CD4-positive, alpha-beta memory T cell (primary cell): ENCODE measurements at places on chromosomes 5 and 9. TPM values are rescaled to one million over a fixed set of nuclear protein-coding genes. Genes with fewer than 3 reads are reported as not detected.

DNA sequence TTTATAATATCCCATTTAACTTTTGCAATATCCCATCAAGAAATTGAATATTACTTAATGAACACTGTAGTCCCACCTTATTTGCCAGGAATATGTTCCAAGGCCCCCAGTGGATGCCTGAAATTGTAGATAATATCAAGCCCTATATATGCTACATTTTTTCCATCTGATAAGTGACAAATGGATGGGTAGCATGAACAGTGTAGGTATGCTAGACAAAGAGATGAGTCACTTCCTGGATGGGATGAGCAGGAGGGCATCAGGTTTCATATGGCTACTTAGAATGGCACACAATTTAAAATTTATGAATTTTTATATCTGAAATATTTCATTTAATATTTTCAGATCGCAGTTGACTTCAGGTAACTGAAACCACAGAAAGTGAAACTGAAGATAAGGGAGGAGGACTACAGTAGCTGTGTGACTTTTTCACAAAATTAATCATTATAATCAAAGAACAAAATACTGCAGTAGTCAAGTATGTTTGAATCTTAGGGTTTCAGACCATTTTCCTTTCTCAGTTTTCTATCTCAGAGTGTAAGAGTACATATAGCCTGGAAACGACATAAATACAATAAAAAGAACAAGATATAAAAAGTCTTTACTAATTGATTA lies 636.4 kb upstream of the ARRDC3 start:
- DNase-seq, result no peak

Gene SLC36A2
- not detected for total RNA-seq

DNA sequence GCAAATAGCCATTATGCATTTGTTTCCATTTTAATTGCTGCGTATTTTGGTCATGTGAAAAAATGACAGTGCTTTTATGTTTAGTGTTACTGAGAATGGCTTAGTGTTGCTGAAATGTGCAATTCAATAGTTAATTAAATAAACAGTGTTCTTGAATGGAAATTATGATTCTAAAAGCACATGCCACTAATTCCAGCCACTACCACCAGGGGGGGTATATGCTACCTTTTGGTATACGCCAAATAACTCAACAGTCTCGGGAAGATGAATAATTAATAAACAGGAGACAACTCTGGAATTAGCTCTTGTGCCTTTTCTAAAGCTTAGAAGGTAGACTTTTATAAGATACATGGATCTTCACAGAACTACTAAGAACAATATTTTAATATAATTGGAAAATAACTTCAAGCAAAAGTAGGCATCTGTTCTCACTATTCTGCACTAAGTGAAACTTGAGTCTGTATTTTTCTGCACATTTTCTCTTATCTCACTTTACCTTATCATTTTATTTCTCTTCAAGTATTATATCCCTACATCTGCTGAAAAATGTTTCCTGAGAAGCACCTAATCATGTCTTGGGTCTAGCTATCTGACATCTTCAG lies 83.5 kb upstream of the MINAR2 start:
- DNase-seq, result no peak

DNA sequence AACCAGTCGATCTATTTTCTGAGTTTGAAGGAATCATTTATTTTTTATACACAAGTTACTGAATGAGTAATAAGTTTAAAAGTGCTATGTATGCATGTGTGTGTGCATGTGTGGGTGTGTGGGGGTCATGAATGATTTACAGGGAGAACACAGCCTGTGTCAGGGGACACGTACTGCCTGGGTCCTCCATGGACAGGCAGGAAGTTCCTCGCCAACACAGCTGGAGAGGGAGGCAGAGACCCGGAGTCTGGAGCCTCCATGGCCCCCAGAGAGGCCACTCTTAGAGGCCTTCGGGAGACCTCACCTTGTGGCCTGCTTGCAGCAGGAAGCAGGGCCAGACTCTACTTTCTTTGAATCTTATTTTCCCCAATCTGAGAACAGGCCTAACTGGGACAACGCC lies 144.7 kb downstream of the GABBR2 start:
- DNase-seq, result no peak

DNA sequence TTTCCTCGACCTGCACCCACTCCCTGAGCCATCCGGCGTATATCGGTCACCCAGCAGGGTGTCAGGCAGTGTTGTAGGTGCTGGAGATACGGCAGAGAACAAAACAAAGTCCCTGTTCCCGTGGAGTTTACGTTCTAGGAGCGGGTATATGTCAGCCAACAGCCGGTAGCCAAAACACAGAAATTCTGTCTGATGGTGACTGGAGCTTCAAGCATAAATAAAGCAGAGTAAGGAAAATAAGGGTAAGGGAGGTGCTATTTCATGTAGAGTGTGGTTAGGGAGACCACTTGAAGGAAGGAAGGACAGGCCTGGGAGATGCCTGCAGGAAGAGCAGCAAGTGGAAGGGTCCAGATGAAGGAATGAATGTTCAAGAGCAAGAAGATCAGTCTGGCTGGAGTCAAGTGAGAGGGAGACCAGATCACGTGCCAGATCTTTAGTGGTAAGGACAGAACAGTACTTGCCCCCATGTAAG lies 783 bp upstream of the ZFR start:
- no peak for DNase-seq

Gene FAM221B
- total RNA-seq, result not detected

Gene C9orf152
- not detected for total RNA-seq

Gene SERF1A
- 13.8 TPM for total RNA-seq

GRCh38 chr9:29183971-29184370 lies 1610.7 kb upstream of the C9orf72 start:
- no peak for DNase-seq

DNA sequence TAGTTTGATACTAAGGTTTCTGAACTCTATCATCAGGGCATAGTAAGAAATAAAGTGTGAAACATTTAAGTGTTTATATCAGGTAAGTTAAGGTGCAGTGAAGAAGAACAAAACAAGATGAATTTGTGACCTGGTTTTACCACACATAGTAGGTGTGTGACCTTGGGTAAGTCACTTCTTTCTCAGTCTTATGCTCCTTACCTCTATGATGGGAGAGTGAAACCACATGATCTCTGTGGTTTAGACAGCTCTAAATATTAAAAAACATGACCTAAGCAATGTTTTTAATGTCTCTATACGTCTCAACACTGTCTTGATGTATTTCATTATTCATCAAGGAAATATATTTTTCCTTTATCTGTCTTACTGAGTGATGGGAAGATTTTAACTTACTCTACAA lies 629.6 kb upstream of the DMAC1 start:
- DNase-seq, result no peak

GRCh38 chr5:2459251-2459650 lies 292.2 kb downstream of the IRX2 start:
- DNase-seq, result no peak

Gene UGT3A2
- total RNA-seq, result not detected

Gene PAPPA
- total RNA-seq, result not detected

Gene PIK3R1
- 152 TPM for total RNA-seq

DNA sequence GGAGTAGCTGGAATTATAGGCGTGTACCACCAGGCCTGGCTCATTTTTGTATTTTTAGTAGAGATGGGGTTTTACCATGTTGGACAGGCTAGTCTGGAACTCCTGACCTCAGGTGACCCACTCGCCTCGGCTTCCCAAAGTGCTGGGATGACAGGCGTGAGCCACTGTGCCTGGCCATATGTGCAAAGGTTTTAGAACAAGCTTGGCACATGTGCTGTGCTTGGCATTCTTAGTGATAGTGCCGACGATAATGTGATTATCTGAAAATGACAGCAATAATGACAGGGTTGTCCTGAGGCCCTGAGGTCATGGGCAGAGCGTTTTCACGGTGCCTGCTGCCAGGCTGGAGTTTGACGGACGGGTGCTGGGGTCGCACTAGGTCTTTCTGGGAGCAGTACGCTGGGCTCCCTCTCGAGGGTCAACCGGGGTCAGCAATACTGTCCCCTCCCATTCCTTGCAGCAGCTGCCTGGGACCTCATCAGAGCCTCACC lies 42.6 kb downstream of the HMCN2 start:
- no peak for DNase-seq

Gene BRINP1
- not detected for total RNA-seq

DNA sequence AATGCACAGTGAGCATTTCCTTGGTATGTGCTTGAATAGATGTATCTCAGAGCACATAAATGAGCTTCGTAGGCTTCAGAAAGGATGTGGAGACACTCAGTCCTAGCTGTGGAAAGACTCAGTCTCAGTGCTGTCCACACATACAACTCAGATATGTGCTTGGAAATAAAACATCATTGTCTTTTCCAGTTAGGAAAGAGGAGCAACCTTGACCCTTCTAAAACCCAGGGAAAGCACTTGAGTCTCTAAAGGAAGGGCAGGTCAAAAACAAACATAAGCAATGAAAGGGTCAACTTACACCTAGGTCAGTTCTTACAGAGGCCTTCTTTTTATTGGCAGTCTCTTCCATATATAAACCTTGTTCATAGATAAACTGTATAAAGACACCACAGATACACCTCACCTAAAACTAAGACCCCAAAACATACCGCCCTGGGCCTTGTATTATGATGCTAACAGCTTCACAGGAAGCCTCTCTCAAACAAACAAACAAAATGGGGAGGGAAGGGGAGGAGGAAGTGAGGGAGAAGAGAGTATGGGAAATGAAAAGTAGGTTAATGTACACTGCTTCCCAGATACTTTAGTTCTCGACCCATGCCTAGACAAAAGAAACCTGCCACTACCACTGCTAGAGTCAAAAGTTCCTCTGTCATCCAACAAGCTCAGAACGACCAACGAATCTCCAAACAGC lies 114.4 kb downstream of the UBAP2 start:
- DNase-seq, result no peak

DNA sequence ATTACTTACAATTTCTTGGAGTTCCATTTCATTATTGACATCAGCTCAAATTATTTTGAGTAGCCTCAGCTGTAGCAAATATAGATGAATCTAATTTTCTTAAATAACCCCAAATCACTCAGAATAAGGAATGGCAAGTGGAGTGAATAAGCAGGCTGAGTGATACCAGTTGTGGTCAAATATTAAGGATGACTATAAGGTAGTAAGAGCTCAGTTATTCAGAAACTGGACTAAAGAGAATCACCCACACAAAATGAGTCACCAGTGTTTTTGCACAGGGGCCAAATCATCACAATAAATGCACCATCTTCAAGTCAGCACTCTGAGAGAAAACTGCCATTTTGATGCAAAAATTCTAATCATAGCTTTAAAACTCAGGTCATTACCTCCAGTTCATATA lies 128.9 kb upstream of the TARS1 start:
- DNase-seq, result no peak

DNA sequence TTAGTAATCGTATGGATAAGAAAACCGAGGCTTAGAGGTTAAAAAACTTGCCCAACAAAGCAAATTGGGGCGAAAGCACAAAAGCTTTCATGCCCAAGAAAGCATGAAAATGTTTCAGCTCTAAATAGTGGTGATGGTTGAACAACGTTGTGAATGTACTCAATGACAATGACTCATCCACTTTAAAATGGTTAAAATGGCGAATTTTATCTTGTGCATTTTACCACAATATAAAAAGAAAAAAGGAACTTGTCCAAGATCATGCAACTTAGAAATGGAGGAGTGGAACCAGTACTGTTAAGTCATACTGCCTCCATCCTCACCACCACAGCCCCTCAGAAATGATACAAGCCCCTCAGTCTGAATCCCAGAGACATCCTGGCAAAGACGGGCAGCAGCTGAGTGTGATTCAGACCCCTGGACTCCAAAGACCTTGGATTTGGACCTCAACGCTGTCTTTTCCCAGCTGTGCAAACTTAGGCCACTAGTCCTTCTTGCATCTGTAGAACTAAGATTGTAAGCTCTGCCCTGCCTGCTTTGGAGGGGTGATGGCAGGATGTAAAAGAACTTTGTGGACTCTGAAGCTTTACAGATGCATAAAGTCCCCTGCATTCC lies 158.4 kb downstream of the GABBR2 start:
- no peak for DNase-seq

GRCh38 chr5:4082966-4083564 lies 487.4 kb downstream of the IRX1 start:
- no peak for DNase-seq

Gene CKMT2
- total RNA-seq, result not detected

- DNase-seq, result no peak
These were observed 380.6 kb downstream of the TLE4 start for GRCh38 chr9:79952401-79952800.

- DNase-seq, result no peak
These were observed 236.0 kb downstream of the MED10 start for GRCh38 chr5:6142353-6142752.

DNA sequence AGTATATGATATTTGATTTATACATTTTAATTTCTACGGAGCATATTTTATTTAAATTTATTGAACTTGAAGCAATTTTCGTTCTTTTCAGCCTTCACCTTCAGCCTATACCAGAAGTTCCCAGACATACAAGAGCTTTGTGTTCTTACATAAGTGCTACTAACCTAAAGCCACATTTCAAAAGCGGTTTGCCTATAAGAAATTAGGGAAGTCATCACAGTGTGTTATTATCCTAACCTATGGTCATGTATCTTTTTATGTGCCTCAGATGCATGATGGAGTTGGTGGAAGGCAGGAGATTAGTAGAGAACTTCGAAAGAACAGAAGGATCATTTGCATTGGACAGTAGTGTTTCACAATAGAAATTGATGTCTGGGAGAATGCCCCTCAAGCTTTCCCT lies 3.1 kb downstream of the KIF2A start:
- DNase-seq, result no peak

GRCh38 chr9:132672413-132672690 lies 2.1 kb downstream of the GTF3C4 start:
- DNase-seq, result no peak

GRCh38 chr5:80282054-80282453 lies 26.2 kb upstream of the SERINC5 start:
- DNase-seq, result no peak

Gene PRLR
- not detected for total RNA-seq

GRCh38 chr5:76144513-76145274 lies 61.5 kb downstream of the SV2C start:
- DNase-seq, result no peak

Gene RORB
- total RNA-seq, result not detected

- no peak for DNase-seq
These were observed 84.7 kb upstream of the IRX2 start for GRCh38 chr5:2836133-2836532.

DNA sequence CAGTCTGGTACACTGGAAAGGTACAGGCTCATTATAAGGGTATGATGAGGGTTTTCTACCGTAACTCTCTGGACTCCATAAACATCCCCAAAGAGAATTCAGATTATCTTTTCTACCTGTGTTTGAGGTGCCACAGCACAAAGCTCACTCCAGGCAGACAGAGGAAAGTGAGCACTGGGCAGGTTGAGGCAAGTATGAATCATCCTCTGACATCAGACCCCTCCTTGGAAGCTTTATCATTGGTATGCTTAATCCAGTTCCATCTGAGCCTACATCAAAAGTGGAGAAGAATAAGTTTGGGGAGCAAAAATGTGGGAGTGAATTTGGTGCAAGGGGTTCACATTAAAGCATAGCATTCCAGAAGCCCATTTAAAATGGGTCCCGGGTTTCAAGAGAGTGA lies 21.7 kb downstream of the C9orf152 start:
- DNase-seq, result no peak

Gene SEMA6A
- not detected for total RNA-seq

Gene ASB6
- 33.1 TPM for total RNA-seq
